ENCODE measurements at places on chromosomes 1 and 21. TPM values are rescaled to one million over a fixed set of nuclear protein-coding genes. Genes with fewer than 3 reads are reported as not detected.

The GJB5 gene
- not detected for polyA plus RNA-seq

The OR2L5 gene
- not detected for polyA plus RNA-seq

The LMX1A gene
- not detected for polyA plus RNA-seq

The HPCA gene
- polyA plus RNA-seq, result 3.1 TPM

The SH3BP5L gene
- polyA plus RNA-seq, result 16.9 TPM

The EDN2 gene
- polyA plus RNA-seq, result not detected

The OLIG2 gene
- not detected for polyA plus RNA-seq

The CD244 gene
- polyA plus RNA-seq, result 0.88 TPM

The FAM163A gene
- 4.2 TPM for polyA plus RNA-seq

The FAM177B gene
- polyA plus RNA-seq, result 1.5 TPM

The ANGPTL1 gene
- 21.4 TPM for polyA plus RNA-seq

The ENAH gene
- 10.0 TPM for polyA plus RNA-seq

The FAM72A gene
- 2.6 TPM for polyA plus RNA-seq

The CHI3L1 gene
- polyA plus RNA-seq, result 19.1 TPM

The MFSD2A gene
- 1.1 TPM for polyA plus RNA-seq

The GSTM5 gene
- 10.5 TPM for polyA plus RNA-seq

The VWA5B1 gene
- 0.24 TPM for polyA plus RNA-seq

The NUF2 gene
- 0.72 TPM for polyA plus RNA-seq

The SYNC gene
- 15.2 TPM for polyA plus RNA-seq

The PRAMEF18 gene
- polyA plus RNA-seq, result not detected

The BEND5 gene
- polyA plus RNA-seq, result 11.2 TPM

The RRAGC gene
- polyA plus RNA-seq, result 28.8 TPM

The KRTAP10-7 gene
- polyA plus RNA-seq, result not detected

The AMY1A gene
- polyA plus RNA-seq, result not detected

The UBASH3A gene
- polyA plus RNA-seq, result 0.44 TPM

The RIIAD1 gene
- 6.1 TPM for polyA plus RNA-seq

The PTPN22 gene
- polyA plus RNA-seq, result 1.6 TPM

The SV2A gene
- polyA plus RNA-seq, result 11.1 TPM

The CFAP74 gene
- 4.0 TPM for polyA plus RNA-seq

The CAPN9 gene
- polyA plus RNA-seq, result 0.64 TPM

The SELENBP1 gene
- polyA plus RNA-seq, result 11.0 TPM

The VSIG8 gene
- 0.20 TPM for polyA plus RNA-seq

The HUNK gene
- polyA plus RNA-seq, result 0.33 TPM

The KCNJ6 gene
- polyA plus RNA-seq, result 0.11 TPM

The PLXNA2 gene
- 4.3 TPM for polyA plus RNA-seq

The SFT2D2 gene
- 3.5 TPM for polyA plus RNA-seq

The LRRC38 gene
- polyA plus RNA-seq, result 10.0 TPM

The LCE1B gene
- not detected for polyA plus RNA-seq

The NHLH1 gene
- polyA plus RNA-seq, result 0.24 TPM

The KRTAP7-1 gene
- not detected for polyA plus RNA-seq

The DNAJC6 gene
- 2.7 TPM for polyA plus RNA-seq

The PAX7 gene
- polyA plus RNA-seq, result not detected

The ZBTB37 gene
- 0.91 TPM for polyA plus RNA-seq

The MTARC1 gene
- 12.7 TPM for polyA plus RNA-seq
